Colonic mucosa (tissue), 4 donors: ENCODE measurements at places on chromosomes 16 and 17. TPM values are rescaled to one million over a fixed set of nuclear protein-coding genes. Genes with fewer than 3 reads are reported as not detected.

SREBF1 gene
- 174 TPM for total RNA-seq

TXNDC11 gene
- total RNA-seq = 52.0 TPM

RAB11FIP4 gene
- 46.0 TPM for total RNA-seq

KRTAP1-1 gene
- not detected for total RNA-seq

RPGRIP1L gene
- total RNA-seq = 5.5 TPM

AOC3 gene
- total RNA-seq = 5.3 TPM

NPIPA5 gene
- 2.4 TPM for total RNA-seq

GRCh38 chr16:10979717-10980601, 35.6 kb downstream of the CLEC16A start:
- no peak overlapping the region for H3K4me3 ChIP-seq
- peak; percentile 24 for DNase-seq

GRCh38 chr16:86572041-86572521, 5.5 kb downstream of the FOXC2 start:
- no peak overlapping the region for H3K27ac ChIP-seq
- no peak for DNase-seq
- no peak overlapping the region for H3K4me3 ChIP-seq
- no peaks in the 10 kb centered on the region for H3K36me3 ChIP-seq
- peaks cover 64% of the 10 kb centered on the region for H3K27me3 ChIP-seq

DNA sequence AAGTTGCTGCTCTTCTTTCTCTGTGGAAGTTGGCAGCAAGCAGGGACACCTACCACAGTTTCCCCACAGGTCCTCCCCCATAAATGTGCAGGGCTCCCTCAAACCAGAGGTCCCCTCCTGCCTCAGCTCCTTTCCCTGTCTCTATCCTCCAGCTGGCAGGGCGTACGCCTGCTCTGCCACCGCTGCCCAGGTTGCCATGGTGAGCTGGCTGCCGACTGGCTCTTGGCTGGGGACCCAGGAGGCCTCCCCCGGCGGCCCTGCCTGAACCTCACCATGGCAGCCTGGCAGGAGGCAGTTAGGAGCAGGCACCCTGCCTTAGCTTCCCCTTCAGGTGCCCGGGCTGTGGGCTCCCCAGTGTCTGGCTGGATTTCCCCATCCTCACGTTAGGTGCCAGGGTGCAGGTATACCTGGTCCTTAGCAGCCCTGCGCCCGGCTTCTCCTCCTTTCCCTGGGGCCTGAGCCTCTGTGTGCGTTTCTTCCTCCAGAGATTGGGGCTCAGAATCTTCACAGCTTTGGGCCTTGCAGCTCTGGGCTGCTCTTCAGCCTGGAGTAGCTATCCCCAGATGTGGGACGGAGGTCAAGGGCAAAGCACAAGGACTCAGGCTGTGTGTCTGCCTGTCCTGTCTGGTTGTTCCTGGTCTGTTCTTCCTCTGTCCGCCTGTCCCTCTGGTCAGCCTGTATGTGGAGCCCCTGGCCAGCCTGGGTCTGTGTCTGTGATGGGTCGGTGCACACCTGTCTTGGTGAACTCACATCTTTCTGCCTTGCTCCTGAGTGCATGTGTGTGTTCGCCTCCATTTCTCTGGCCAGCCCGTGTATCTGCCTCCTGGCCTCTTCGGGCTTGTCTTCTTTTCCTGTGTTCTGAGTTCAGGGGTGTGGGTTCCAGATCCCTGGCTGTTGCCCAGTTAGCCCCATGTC, 15.7 kb downstream of the GJD3 start:
- H3K4me1 ChIP-seq = peaks cover 33% of the 10 kb centered on the region
- H3K4me3 ChIP-seq = no peak overlapping the region
- no peaks in the 10 kb centered on the region for H3K27me3 ChIP-seq
- DNase-seq = peak; percentile 40

DNA sequence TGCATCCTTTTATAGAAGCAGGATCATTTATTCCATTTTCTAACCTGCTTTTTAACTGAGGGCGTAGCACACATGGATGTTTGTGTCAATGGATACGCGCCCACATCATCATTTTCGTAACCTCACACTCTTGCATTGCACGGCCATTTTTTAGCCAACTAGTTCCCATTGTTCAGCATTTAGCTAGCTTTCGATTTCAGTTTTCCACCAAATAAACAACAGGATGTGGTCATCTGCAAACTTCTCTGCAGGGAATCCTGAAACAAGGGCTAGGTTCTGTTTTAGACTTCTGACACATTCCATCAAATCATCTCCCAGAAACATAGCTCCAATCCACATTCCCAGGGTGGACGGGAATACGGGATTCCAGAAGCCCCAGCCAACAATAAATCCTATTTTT, 6.4 kb downstream of the CYB561 start:
- no peaks in the 10 kb centered on the region for H3K27me3 ChIP-seq
- H3K27ac ChIP-seq = peak overlapping the region; percentile 42
- no peak overlapping the region for H3K4me3 ChIP-seq
- DNase-seq = no peak
- H3K36me3 ChIP-seq = no peaks in the 10 kb centered on the region

DNA sequence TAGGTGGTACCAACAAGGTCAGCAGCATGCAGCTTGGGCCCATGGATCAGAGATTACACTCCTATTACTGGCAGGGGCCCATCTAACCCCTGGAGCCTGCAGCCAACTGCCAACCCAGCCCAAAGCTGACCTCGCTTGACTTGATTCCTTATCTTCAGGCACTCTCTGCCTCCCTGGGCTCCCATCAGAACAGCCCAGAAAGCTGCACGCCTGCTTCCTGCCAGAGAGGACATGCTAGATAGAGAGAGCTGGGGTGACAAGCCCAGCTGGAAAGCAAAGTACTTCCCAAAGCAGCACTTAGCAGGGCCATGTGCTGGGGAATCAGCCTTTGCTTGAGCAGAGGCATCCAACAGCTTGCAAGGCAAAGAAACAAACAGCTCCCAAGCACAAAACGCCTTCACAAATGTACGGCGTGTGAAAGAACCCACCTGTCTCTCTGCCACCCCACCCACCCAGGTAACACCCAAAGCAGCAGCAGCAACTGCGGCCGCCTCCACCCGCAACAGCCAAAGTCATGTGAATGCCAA, 74.2 kb upstream of the NLK start:
- no peaks in the 10 kb centered on the region for H3K36me3 ChIP-seq
- H3K27me3 ChIP-seq = no peaks in the 10 kb centered on the region
- no peak overlapping the region for H3K4me3 ChIP-seq
- no peak for DNase-seq

- H3K36me3 ChIP-seq = no peaks in the 10 kb centered on the region
- H3K27me3 ChIP-seq = no peaks in the 10 kb centered on the region
- no peak overlapping the region for H3K27ac ChIP-seq
- H3K4me1 ChIP-seq = no peaks in the 10 kb centered on the region
Observed at GRCh38 chr17:48779421-48779820, 37.6 kb downstream of the TTLL6 start.

- peaks cover 46% of the 10 kb centered on the region for H3K4me1 ChIP-seq
- peak; percentile 79 for DNase-seq
- H3K4me3 ChIP-seq = no peak overlapping the region
- no peaks in the 10 kb centered on the region for H3K27me3 ChIP-seq
- peak overlapping the region; percentile 29 for H3K27ac ChIP-seq
Observed at GRCh38 chr17:45293413-45294211, 23.2 kb downstream of the MAP3K14 start.

DNA sequence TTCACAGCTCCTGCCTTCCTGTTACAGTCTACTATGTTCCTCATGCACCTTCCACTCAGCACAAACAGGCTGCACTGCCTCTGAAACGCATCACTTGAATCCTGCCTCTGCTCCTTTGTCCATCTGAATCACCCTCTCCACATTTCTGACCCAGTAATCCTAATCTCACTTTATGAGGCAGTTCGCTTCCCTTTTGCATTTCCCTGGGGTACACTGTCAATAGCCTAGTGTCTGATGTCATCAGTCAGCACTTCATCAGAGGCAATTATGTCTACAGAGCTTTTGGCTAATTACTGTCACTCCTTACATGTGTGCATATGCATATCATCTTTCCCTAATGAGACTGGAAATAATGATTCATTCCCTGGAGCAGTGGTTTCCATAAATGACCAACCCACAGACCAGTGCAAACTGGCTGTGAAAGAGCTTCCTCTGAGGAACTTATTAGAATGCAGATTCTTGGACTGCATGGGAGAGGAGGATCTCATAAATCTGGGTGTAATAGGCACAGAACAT, 23.6 kb downstream of the CA4 start:
- DNase-seq = no peak
- H3K4me3 ChIP-seq = no peak overlapping the region
- H3K27me3 ChIP-seq = no peaks in the 10 kb centered on the region
- peaks cover 18% of the 10 kb centered on the region for H3K4me1 ChIP-seq
- peak overlapping the region; percentile 27 for H3K27ac ChIP-seq

- no peaks in the 10 kb centered on the region for H3K27me3 ChIP-seq
- DNase-seq = peak; percentile 51
- no peak overlapping the region for H3K4me3 ChIP-seq
- peak overlapping the region; percentile 57 for H3K27ac ChIP-seq
- H3K4me1 ChIP-seq = peaks cover 29% of the 10 kb centered on the region
Observed at GRCh38 chr17:60167065-60167741, 17.4 kb downstream of the CA4 start.

DNA sequence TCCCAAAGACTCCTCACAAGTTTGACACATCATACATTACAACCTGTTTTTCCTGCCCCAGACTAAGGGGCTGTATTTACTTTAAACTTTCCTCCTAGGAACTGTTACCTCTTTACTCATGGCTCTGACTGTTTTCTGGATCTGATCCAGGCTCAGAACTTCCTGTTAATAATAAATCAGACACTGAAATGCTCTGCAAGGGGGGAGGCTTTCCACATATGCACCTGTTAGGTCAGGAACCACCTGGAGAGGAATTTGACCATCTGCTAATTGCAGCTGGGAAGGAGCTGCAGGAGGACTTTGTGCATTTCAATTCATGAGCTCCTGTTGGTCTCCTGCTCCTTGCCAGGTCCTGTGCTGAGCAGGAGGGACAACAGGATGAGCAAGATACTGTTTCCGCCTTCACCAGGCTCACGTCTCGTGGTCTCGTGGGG, 476.9 kb upstream of the CDH5 start:
- H3K27ac ChIP-seq = no peak overlapping the region
- DNase-seq = no peak
- no peaks in the 10 kb centered on the region for H3K4me1 ChIP-seq
- no peak overlapping the region for H3K4me3 ChIP-seq
- no peaks in the 10 kb centered on the region for H3K36me3 ChIP-seq

DNA sequence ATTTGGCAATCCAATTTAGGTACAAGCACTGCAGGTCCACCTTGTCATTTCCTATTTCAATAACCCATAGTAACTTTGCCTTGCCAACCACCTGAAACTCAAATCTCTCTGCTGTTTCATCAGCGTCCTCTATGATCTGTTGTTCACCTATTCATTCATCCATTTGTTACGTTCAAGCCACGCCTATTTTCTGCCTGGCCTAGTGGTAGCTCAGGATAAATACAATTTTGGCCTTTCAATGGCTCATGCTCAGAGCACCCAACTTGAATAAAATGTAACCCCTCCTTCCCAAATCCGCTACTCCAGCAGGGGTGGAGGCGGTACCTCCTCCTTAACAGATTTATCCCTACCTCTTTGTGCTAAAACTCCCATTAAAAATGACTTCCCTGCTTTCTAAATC, 3.6 kb upstream of the FBXO47 start:
- H3K4me3 ChIP-seq = no peak overlapping the region
- no peaks in the 10 kb centered on the region for H3K4me1 ChIP-seq
- H3K27me3 ChIP-seq = no peaks in the 10 kb centered on the region
- no peaks in the 10 kb centered on the region for H3K36me3 ChIP-seq
- DNase-seq = no peak

- peaks cover 4% of the 10 kb centered on the region for H3K4me1 ChIP-seq
- no peaks in the 10 kb centered on the region for H3K36me3 ChIP-seq
- no peak overlapping the region for H3K27ac ChIP-seq
- H3K4me3 ChIP-seq = no peak overlapping the region
- H3K27me3 ChIP-seq = peaks cover 11% of the 10 kb centered on the region
- peak; percentile 91 for DNase-seq
Observed at GRCh38 chr16:67017810-67018488, 11.0 kb upstream of the CBFB start.

DNA sequence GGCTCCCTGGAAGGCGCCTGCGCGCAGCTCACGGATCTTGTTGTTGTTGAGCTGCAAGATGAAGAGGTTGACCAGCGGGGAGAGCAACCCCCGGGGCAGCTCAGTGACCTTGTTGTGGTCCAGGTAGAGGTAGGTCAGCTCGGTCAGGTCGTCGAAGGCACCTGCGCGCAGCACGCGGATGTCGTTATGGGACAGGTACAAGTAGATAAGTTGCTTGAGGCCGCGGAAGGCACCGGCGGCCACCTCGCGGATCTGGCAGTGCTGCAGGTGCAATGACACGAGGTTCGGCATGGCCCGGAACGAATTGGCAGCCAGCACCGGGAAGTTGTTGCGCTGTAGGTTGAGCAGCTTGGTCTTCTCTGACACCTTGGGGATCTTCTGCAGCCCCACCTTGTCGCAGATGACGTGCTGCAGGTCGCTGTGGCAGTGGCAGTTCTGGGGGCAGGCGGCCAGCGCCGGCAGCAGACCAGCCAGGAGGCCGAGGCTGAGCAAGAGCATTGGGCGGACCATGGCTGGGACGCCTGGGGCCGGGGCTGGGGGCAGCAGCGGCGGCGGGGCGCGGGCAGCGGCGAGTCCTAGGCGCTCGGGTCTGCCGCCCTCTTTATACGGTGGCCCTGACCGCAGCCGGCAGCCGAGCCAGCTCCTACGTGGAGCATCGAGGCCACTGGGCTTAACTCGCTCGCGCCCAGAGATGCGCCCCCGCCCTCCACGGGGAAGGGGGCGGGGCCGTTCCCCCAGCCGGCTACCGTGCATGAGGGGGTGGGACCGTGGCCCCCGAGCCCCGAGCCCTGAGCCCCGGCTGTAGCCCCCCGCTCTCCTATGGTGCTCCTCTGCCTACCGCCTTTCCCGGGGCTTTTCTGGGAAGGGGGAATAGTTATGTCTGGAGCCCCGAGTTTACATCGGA, at the start of gene CHAD:
CHAD (minus strand) TSS at position 577 of the 904 bp plus-strand sequence; CDS start at position 510, 67 bp downstream.
- H3K27ac ChIP-seq = no peak within 1 kb of the TSS
- peaks cover 25% of the 10 kb centered on the region for H3K4me1 ChIP-seq
- peak within 1 kb of the TSS; percentile 11 for H3K4me3 ChIP-seq
- H3K27me3 ChIP-seq = peaks cover 11% of the 10 kb centered on the region
- DNase-seq = peak; percentile 31

GRCh38 chr17:19024101-19025078, 19.8 kb upstream of the FAM83G start:
- no peaks in the 10 kb centered on the region for H3K4me1 ChIP-seq
- H3K36me3 ChIP-seq = no peaks in the 10 kb centered on the region
- DNase-seq = no peak
- H3K27me3 ChIP-seq = no peaks in the 10 kb centered on the region

DNA sequence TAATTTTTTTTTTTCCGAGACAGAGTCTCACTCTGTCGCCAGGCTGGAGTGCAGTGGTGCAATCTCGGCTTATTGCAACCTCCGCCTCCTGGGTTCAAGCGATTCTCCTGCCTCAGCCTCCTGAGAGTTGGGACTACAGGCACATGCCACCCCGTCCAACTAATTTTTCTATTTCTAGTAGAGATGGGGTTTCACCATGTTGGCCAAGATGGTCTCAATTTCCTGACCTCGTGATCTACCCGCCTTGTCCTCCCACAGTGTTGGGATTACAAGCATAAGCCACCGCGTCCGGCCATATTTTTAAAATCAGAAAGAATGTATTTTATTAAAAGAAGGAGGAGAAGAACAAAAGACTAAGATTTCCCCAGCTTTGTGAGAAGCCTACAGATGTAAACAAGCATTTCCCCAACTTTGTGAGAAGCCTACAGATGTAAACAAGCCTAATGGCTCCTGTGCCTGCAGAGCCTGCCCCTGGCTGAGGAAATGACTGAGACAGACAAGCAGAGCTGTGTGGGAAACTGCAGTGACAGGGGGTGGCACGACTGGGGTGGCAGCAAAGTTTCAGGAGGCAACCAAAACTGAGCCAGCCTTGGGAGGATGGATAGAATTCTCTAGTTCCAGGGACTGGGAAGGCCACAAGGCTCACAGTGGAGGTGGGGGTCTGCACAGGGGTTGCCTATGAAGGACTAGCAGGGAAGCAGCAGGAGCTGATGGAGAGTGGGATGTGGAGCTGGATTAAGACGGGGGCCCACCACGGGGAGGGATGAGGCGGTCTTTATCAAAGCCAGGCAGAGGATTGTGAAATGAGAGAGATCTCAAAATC, 22.9 kb downstream of the TOP3A start:
- no peaks in the 10 kb centered on the region for H3K4me1 ChIP-seq
- no peak for DNase-seq
